ENCODE measurements at places on chromosomes 5 and 9.

- DNase-seq, result no peak
Observed at GRCh38 chr5:167346461-167346860, 945.0 kb upstream of the WWC1 start.

DNA sequence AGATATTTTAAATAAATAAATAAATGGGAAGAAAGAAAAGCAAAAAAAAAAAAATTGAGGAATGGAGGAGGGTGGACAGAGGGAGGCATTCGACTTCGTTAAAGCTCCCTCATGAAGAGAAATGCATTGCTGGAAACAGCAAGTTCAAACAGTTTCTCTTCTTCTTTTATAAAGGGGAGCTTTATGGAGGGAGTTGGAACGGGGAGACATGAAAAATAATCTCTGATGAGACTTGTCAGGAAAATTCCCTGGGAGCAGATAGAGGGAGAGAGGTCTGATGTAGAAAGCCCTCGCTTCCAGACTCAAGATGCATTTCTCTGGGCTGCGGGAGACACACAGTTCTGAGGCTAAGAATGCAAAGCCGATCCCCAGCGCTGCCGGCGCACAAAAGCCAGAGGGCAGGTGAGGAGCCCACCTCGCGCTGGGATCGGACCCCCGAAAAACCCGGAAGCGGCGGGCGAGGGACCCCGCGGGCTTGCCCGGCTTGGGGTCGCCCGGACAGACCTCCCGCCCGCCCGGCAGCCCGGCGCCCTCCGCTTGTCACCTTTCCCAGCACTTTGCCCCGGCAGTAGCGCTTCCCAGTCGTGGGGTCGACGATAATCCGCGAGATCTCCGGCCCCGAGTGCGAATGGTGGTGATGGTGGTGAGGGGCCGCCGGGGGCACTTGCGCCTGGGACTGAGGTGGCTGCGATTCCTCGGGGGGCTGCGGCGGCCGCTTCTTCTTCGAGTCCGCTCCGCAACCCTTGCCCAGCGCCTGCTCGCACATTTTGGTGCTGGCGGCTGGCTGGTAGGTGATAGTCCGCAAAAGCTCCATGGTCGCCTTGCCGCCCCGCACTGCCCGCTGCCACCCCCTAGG, 512 bp downstream of the PLK2 start:
- no peak for DNase-seq

DNA sequence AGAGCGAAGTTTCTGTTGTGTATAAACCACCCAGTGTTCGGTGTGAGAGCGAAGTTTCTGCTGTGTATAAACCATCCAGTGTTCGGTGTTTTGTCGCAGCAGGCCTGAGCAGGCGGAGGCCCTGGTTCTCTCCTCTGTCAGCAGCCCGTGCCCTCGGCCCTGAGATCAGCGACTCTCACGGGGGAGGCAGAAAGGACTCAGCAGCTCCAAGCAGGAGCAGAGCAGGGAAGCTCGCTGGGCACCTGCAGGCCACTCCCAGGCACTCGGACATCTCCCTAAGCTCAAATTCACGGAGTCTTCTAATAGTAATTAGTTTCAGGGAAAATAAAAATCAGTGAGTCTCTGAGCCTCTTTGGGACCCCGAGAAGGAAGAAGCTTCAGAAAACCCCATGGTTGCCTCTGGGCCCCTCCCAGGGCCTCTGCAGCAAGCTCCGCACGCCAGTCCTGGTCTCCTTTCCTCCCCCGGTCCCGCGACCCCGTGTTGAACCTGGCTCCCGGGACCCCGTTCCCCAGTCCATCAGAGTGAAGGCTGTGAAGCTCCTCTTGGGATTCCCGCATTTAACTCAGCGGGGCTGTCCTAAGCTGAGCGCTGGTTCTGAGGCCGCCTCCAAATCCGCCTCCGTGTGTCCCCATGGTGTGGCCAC, 81.9 kb upstream of the ADAMTS2 start:
- no peak for DNase-seq

DNA sequence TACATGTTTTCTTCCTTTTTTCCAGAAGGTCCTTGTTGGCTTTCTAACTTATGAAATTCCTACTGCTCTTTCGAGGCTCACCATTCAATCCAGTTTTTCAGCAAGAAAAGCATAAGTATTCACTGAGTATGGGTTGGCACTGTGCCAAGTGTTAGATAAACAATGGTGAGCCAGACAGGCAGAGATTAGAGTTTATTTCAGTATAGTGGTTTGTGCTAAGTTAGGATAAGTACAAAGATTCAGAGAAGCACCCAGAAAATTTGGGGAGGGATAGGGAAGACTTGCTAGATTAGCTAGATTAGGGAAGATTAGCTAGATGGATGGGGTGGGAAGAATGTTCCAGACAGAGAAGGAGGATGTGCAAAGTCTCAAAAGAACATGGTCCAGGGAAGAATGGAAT, 122.9 kb downstream of the OXCT1 start:
- DNase-seq, result no peak

DNA sequence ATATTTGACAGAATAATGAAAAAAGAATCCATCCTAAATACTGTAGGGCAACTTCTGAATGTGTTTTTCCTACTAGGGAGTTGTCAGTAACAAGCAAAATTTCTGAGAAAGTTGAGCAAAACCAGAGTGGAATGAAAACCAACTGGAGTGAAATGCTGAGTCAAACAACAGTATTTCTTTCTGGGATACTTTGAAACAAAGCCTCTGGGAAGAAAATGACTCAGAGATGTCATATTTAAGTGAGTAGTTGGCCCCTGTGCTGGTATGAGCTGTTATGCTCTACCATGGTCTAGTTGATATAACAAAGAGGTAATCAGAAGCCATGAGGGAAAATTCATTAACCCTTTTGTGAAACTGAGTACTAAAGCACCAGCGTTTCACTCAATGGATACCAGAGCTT, 372.1 kb upstream of the C9orf72 start:
- DNase-seq, result no peak

- no peak for DNase-seq
Observed at GRCh38 chr9:114170771-114171461, 15.6 kb downstream of the COL27A1 start.

DNA sequence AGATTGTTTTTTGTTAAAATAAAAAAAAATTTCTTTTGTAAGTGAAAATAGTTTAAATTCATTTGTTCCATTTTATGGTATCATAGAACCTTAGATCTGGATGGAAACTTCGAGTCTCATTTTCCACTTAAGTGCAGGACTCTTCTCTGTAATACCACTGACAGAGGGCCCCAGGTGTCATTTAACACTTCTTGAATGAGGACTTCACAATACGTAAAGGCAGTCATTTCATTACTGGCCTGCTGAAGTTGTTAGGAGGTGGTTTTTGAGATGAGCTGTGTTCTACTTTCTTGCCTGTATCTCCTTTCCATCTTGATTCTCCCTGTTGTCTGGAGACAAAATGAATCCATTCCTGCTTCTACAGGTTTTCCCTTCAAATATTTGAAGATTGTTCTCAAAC, 455.3 kb downstream of the DMRT2 start:
- no peak for DNase-seq

GRCh38 chr9:7178729-7179128, 421.0 kb downstream of the KDM4C start:
- DNase-seq, result no peak

DNA sequence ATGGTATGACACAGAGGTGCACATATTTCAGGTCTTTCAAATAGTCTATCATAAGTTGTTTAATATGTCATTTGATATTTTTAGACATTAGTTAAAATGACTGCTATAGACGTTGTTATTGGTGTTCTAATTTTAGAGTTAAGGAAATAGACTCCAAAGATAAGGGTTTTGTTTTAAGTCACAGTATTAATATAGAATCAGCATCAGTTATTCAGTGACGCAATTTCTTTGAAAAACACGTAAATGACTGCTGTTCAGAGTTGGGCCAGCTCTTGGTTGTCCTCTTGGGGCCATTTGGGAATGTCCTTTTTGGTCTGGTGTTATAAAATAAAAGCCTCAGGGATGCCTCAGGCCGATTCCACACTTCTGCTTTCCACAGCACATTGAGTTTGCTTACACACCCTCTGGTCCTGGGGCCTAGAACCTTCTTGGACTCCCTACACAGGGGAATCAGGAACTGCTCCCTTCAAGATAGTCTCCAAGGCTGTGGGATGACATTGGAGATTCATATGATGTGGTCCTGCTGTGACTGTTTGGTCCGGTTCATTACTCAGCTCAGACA, 14.3 kb downstream of the OTULIN start:
- no peak for DNase-seq

GRCh38 chr9:132239999-132240840, 78.4 kb downstream of the NTNG2 start:
- DNase-seq, result no peak

DNA sequence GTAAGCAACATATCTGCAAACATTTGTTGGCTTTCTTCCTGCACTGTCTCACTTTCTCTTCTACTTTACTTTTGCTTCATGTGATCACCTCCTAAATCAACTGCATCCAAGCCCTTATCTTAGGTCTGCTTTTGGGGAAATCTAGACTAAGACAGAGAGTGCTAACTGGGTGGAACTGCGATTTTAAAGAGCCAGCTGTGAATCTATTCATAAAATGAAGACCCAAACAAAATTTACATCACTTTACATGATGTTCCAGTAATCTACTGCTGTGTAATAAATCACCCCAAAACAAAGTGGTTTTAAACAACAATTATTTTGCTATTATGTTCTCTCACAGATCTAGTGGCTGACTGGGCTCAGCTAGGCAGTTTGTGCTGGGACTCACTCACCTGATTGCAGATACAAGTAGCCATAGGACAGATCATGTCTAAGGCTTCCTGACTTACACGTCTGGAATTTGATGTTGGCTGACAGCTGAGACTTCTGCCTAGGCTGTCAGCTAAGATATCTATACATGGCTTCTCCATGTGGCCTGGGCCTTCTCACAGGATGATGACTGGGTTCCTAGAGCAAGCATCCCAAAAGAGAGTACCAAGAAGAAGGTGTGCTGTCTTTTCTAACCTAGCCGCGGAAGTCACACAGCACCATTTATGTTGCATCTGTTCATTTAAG, 145.1 kb upstream of the TBCA start:
- DNase-seq, result no peak

- no peak for DNase-seq
Observed at GRCh38 chr5:135313946-135314345, 85.1 kb downstream of the MACROH2A1 start.

DNA sequence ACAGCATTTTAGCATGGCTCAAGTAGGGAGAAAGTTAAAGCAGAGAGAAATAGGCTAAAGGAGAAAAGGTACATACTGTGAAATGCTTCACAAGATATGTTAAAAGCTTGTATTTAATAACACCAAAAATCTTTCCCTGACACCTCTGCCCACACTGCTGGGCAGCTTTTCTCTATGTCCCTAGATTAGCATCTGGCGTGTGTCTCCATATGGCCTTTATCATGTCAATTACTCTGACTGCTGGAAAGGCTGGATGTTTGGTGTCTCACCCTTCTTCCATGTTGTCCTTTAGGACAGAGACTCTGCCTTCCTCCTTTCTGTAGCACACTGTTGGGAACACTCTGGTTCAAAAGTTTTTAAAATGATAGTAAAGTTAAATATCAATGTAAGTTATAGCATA, 122.5 kb downstream of the OXCT1 start:
- no peak for DNase-seq

GRCh38 chr9:27065288-27065687, 43.7 kb upstream of the TEK start:
- no peak for DNase-seq

- no peak for DNase-seq
Observed at GRCh38 chr9:90219548-90220118, 423.0 kb downstream of the DIRAS2 start.

DNA sequence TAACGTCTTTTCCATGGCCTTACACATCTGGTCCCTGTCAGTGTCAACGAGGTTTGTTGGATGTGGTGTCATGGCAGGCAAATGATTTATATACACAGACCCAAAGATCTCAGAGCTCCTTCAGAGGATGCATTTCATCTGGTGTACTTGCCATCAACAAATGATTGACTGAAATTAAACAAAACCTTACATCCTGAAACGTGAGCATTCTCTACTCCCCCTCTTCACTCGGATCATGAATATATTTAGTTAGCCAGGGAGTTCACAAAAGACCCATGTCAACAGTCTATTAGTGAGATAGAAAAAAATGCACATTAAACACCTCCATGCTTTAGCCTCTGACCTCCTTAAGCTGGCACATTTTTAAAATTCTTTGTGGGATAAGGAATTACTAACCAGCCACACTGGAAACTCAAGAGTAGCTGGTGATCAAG, 215.6 kb downstream of the EFNA5 start:
- no peak for DNase-seq

- DNase-seq, result no peak
Observed at GRCh38 chr9:113381909-113382411, 5.2 kb upstream of the HDHD3 start.

- DNase-seq, result no peak
Observed at GRCh38 chr9:89493181-89493580, 4.7 kb downstream of the SEMA4D start.

GRCh38 chr5:53552561-53552960, 7.9 kb upstream of the NDUFS4 start:
- DNase-seq, result no peak

GRCh38 chr9:84179531-84179930, 161.0 kb downstream of the SLC28A3 start:
- DNase-seq, result no peak

DNA sequence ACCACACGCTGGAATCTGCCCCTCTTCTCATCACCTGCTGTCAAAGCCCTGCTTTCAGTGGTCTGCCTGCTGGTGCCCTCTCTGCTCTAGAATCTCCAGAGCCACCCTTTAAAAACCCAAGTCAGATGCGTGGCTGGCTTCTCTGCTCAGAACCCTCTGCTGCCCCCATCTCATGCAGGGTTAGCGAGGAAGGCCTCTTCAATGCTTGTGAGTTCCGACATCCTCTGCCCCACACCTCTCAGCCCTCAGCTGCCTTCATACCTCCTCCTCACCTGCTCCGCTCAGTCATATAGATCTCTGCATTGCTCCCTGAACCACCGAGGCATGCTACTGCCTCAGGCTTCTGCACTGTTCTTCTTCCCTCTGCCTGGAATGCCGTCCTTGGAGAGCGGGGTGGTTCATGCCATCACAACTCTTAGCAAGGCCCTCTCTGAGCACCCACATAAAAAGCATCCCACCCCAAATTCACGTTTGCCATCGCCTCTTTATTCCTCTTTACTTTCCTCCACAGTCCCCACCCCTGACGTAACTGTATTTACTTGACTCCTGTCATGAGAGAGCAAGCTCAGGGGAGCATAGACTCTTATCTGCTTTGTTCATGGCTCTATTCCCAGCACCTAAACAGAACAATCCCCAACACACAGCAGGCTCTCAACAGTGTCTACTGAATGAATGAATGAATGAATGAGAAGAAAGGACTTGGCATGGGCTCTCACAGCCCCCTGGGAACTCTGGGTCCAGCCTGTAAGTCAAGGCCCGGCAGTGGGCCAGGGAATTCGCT, 10.4 kb downstream of the SHB start:
- no peak for DNase-seq

GRCh38 chr5:131532031-131532640, 102.9 kb downstream of the RAPGEF6 start:
- DNase-seq, result no peak

- no peak for DNase-seq
Observed at GRCh38 chr9:37992924-37993349, 76.1 kb downstream of the SHB start.

GRCh38 chr5:80411589-80412219, 3.8 kb downstream of the ZFYVE16 start:
- peak; percentile 28 for DNase-seq

All from DMS 273 treated with DMSO at 0.1 percent for 48 hours (cell line).